ENCODE measurements at places on chromosomes 1 and 21.

- DNase-seq = no peak
Measured at GRCh38 chr1:231338270-231339128, at the start of gene SPRTN. Gene SPRTN (plus strand): TSS chr1:231338293. CDS start chr1:231338384, 91 bp downstream.

- DNase-seq = no peak
Measured at GRCh38 chr1:184940226-184940625, 34.1 kb downstream of the NIBAN1 start.

DNA sequence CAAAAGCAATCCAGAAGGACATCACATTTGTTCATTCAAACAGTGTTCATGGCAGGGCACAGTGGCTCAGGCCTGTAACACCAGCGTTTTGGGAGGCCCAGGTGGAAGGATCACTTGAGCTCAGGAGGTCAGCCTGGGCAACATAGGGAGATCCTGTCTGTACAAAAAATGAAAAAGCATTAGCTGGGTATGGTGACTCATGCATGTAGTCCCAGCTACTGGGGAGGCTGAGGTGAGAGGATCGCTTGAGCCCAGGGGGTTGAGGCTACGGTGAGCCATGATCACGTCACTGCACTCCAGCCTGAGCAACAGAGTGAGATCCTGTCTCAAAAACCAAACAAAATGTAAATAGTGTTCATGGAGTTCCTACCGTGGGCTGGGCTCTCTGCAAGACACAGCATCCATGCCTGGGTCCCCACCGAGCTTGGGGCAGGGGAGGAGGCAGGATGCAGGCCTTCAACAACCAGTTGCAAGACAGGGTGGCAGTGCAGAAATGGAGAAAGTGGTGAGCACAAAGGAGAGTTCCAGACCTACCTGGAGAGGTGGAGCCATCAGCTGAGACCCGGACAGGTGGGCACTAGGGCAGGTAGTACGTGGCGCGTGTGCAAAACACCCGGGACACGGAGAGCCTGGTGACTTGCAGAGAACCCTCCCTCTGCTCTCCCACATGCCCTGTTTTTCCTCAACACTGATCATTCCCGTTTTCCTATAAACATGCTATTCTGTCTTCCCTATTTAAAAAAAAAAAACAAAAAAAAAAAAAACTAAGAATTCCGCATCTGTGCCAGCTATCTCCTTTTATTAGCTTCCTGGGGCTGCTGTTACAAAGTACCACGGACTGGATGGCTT lies 138.9 kb downstream of the TOMM20 start:
- no peak for DNase-seq

DNA sequence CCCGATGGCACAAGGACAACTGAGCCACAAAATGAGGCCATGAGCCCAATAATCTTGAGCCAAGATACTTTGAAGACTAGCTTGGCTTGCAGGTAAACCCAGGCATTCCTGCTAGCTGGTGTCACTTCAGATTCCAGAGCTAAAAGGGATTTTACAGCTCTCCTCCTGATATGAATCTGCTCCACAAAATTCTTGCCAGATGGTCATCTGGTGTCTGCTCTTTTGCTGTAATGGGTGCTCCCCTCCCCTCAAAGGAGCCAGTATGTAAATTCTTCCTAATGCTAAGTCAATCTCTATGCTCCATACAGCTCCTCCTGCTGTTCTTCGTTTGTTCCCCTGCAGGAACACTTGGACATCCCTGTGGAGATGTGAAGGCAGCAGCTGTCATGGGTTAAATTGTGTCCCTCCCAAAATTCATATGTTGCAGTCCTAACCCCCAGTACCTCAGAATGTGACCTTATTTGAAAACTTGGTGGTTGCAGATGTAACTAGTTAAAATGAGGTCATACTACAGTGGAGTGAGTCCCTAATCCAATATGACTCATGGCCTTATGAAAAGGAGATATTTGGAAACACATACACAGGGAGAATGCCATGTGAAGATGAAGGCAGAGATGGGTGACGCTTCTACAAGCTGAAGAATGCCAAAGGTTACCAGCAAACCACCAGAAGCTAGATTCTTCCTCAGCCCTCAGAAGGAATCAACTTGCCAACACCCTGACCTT lies 180.6 kb upstream of the PALMD start:
- DNase-seq = no peak

DNA sequence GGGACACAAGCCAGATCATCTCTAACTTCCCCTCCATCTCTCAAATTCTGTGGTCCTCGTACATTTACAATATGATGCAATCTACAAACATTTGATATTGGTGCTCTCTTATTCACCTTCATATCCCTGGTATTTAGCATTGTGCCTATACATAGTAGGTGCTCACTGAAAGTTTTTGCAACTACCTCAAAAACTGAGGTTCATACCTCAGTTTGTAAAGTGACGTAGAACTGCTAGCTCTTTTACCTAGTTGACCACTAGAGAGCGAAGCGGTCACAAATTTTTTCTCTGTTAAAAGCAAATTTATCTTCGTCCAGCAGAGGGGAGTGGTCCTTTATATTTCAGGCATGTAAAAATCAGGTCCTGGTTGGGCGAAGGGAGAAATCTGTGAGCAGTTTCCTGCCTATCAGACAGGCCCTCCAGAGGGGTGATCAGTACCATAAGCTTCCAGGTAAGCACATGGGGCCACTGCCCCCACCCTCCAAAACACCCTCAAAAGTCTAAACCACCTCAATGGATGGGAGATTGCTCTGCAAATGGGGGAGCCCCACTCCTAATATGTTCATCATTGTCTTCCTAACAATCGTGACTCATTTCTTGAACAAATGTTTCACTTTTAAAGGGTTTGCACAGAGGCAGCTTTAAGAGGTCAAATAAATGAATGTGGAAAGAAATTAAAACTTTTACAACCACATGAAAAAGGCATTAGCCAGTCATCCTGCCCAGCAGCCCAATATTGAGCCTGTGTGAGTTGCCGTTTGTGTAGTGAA lies 10.6 kb upstream of the HLCS start:
- DNase-seq = no peak

All from stimulated activated CD4-positive, alpha-beta T cell treated with anti-CD3 and anti-CD28 coated beads, Interleukin-12 subunit alpha, Interleukin-12 subunit beta, amount 100 ng/mL, for 24 hours (primary cell).